ENCODE measurements at places on chromosomes 5 and 9.

DNA sequence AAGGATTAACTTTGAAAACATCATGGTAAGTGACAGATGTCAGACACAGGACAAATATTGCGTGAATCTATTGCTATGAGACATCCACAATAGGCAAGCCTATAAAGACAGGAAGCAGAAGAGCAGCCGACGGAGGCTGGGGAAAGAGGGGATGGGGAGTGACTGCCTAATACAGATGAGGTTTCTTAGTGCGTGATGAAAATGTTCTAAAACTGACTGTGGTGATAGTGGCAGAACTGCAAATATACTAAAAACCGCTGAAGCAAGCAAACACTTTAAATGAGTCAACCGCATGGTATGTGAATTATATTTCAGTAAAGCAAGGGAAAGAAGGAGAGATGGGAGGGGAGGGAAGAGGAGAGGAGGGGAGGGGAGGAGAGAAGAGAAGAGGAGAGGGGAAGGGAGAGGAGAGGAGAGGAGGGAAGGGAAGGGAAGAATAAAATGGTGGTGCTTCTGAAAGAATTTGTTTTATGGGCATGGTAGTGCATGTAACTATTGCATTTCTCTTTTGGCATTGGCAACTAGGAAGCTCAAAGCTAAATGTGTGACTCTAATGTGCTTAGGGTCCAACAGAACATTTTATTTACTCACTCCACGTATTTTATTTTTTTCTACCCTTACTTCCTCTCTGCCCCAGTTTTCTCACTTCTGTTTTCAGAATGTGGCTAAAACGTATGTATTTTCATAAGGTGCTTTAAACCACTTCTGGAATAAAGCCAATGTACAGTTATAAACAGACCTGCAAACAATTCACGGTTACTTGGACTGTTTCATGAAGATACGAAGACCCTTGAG lies 21.3 kb downstream of the AKNA start:
- peak; percentile 36 for DNase-seq

DNA sequence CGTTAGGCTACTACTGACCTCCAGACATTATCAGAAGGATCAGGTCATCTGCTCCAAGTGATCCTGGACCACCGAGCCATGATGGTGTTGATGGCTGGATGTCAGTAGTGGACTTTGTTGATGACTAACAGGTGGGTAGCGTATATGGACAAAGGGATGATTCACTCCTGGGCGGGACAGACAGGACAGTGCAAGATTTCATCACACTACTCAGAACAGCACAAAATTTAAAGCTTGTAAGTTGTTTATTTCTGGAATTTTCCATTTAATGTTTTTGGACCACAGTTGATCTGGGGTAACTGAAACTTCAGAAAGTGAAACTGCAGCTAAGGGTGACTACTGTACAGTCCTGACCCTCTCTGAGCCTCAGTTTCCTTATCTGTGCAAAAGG lies 12.7 kb downstream of the PDGFRB start:
- DNase-seq, result peak; percentile 45

GRCh38 chr9:123680352-123680751 lies 249.6 kb downstream of the DENND1A start:
- no peak for DNase-seq

DNA sequence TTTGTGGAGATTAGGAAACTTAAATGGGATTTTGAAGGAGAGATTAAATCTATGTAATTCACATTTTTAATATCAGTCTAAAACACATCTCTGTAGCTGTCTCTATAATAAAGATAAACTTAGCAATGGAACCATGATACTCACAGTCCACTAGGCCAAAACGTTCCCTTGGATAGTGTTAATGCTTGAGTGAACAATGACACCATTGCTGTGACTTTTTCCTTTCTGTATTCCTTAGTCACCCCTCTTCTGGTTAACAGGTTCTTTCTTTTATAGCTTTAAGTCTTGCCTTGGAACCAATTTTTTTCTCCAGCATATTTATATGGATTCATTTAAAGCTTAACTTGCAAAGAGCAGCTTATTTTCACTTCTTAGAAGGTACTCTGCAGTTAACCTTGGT lies 63.3 kb downstream of the INSL6 start:
- no peak for DNase-seq

DNA sequence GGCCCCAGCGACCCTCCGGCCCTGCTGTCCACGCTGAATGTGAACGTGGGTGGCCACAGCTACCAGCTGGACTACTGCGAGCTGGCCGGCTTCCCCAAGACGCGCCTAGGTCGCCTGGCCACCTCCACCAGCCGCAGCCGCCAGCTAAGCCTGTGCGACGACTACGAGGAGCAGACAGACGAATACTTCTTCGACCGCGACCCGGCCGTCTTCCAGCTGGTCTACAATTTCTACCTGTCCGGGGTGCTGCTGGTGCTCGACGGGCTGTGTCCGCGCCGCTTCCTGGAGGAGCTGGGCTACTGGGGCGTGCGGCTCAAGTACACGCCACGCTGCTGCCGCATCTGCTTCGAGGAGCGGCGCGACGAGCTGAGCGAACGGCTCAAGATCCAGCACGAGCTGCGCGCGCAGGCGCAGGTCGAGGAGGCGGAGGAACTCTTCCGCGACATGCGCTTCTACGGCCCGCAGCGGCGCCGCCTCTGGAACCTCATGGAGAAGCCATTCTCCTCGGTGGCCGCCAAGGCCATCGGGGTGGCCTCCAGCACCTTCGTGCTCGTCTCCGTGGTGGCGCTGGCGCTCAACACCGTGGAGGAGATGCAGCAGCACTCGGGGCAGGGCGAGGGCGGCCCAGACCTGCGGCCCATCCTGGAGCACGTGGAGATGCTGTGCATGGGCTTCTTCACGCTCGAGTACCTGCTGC lies 839 bp downstream of the KCNV2 start:
- DNase-seq, result no peak

- DNase-seq, result peak; percentile 68
Measured at GRCh38 chr5:174535669-174536068, 188.7 kb upstream of the MSX2 start.

DNA sequence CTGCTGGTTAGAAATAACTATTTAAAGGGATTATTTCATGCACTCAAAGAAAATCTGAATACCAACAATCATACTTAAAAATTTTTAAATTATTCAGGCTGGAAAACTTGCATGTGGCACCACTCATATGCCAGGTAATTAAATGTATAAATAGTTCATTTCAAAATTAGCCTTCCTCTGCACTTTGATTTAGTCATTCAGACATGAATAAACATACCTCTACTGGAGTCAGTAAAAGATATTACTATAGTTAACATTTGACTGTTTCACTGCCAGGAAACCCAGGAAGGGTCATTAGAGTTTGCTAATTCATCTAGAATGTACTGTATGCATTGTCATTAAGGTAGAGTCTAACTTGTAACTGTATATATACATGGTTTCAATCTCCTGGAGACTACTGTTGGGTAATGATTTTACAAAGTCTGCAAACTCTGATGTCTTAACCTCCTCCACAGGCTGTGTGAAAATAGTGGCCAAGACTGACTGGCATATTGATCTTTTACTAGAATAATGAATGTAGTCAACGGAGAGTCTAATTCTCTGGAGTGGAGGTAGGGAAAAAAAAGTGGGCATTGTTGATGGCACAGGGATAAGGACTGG lies 43.7 kb downstream of the TEX10 start:
- DNase-seq, result no peak

GRCh38 chr9:74500584-74500924 lies 3.4 kb downstream of the RORB start:
- no peak for DNase-seq

DNA sequence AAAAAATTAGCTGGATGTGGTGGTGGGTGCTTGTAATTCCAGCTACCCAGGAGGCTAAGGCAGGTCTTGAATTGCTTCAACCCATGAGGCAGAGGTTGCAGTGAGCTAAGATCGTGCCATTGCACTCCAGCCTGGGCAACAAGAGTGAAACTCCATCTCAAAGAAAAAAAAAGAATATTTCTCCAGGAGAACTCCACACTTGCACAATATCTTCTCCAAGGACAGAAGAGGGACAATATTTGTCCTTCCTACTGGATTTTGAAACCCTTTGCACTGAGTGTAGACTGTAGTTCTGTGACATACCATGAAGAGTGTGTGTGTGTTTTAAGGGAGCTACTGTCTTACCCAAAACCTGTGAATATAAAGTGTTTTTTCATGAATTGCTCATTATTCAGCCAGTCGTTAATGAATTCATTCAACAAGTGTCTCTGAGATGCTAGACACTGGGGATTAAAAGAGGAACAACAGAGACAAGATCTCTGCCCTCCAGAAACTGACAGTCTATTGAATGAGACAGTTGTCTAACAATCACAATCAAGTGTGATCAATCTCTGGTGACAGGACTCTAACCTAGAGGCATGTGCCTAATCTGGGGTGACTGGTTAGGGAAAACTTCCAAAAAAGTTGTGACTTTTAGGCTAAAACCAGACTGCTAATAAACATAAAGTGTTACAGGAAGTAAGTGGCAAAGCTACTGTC lies 9.8 kb upstream of the UBE2D2 start:
- no peak for DNase-seq

DNA sequence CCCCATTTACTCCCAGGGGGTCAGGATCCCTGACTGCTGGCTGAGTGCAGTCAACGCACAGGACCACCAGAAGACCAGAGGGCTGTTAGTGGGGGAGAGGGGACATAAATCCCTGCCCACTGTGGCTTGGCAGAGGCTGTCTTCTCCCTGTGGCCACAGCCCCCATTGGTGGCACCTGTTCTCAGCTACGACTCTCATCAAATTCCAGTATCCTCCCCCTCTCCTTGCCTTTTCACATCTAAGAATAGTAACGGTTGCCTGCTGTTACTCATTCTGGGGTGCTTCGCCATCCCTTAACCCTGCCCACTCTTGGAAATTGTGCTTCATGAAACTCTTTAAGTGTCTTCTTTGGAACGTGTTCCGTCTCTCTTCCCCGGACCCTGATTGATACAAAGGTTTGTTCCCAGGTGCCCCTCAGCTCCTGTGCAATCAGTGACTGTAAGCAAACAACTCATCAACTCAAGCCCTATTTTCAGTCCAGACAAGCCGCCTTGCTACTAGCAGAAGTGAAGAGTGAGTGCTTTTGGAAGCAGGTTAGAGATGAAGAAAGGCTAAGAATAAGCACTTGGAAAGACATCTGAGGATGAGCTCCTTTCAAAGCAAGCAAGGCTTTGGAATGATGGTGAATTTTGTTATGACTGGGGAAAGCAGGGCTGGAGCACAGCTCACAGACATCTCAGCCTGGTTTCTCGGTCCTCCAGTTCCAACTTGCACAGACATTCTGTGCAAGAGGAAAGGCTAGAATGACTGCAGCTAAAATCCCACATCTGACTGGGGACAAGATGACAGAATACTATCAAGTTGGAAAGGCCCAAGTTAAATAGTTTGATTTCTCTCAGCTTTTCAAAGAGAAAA lies 22.9 kb upstream of the DENND1A start:
- DNase-seq, result no peak

- peak; percentile 6 for DNase-seq
Measured at GRCh38 chr5:144142139-144142823, 28.2 kb downstream of the YIPF5 start.

GRCh38 chr9:19201899-19202891 lies 28.3 kb upstream of the DENND4C start:
- DNase-seq, result no peak

DNA sequence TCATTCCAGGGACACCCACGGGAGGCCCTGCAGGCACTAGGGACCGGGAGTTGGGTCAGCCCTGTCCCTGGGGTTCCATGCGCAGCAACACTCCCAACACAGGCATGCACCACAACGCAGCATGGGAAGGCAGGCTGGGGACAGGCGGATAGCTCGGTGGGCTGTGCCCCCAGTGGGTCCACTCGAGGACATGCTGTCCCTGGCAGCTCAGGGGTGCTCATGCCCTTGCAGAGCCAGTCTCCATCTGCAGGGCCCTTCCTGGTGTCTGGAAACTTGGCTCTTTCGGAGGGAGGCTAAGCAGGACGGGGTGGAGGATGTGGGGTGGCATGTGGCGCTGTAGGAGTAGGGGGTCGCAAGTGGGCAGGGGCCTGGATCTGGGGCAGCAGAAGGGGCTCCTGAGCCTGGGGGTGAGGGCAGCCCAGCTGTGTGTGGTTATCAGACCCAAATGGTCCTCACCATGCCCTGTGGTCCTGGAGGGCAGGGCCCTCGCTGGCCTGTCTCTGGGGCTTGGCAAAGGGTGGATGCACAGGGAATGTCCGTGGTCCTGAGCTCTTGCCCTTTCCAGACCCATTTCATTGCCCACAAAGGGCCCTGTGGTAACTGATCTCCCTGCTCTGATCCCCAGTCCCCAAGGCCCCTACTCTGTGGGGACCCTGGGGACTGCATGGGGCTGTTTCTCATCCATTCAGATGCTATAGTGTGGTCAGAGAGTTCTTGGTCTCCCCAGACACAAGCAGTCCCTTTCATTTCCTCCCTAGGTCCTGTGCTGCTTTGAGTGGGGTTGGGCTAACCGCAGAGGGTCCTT lies 90.3 kb upstream of the PHYKPL start:
- DNase-seq, result no peak

GRCh38 chr5:57338068-57338867 lies 144.3 kb downstream of the ACTBL2 start:
- DNase-seq, result peak; percentile 23

- DNase-seq, result no peak
Measured at GRCh38 chr5:72608297-72608696, 101.1 kb upstream of the ZNF366 start.

DNA sequence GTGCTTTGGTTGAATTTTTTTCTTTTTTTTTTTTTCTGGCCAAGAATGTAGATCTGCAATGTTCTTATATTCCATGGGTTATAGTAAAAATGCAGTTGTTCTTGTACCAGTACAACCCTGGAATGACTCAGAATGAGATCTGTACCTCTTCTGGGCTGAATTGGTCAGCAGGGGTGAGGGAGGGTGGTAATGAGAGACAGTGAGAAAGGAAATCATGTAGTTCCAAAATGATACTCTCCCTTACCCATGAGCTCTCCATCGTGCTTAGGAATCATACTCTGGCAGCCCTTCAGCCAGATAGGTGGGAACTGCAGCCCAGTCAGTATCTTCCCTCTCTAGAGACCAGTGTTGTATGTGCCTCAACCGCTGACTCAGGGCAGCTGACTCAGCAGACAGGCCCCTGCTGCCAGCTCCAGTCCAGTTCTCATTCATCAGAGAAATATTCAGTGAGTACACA lies 2.1 kb upstream of the GLIS3 start:
- peak; percentile 55 for DNase-seq

DNA sequence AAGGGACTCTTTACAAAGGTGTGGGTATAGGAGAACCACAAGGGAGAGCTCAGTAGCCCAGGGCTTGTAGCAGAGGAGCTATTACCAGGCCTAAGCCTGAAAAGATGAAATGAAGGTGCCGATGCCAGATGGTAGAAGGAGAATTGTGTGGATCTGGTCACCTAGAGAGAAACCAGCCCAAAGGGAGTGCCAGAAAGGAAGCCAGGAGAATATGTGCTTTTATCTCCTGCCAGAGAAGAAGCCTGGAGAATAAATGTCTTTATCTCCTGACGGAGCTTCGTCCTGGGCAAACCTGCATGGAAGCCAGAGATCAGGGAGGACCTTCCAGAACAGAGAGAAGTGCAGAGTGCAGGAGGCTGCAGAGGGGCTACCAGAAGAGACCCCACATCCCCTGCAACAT lies 142.6 kb downstream of the MED10 start:
- DNase-seq, result no peak

- DNase-seq, result no peak
Measured at GRCh38 chr9:77133011-77133410, 44.3 kb upstream of the VPS13A start.

Data from H54 (cell line).